ENCODE measurements at places on chromosomes 1 and 21.
A peak's percentile ranks its signal among the peaks of the same experiment; 100 is the strongest.

DNA sequence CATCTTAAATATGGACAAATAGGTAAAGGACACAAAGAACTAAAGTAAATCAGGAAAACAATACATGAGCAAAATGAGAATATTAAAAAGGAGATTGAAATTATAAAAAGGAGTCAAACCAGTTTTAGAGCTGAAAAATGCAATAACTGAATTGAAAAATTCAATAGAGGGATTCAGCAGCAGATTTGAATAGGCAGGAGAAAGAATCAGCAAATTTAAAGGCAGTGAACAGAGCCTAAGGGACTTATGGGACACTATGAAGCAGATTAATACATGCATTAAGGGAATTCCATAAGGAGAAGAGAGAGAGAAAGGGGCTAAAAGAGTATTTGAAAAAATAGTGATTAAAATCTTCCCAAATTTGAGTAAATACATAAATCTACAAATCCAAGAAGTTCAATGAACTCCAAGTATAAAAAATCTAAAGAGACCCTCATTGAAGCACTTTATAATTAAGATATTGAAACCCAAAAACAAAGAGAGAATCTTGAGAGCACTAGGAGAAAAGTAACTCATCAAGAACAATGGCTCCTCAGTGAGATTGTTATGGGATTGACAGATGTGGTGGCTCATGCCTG is 2.9 kb downstream of the CFAP107 start:
- DNase-seq: no peak

- DNase-seq: no peak
Observed at GRCh38 chr1:229420765-229421164, 13.1 kb downstream of the ACTA1 start.

GRCh38 chr1:21518774-21519455 is 9.7 kb downstream of the ALPL start:
- no peak for DNase-seq

GRCh38 chr1:179105393-179105792 is 23.5 kb downstream of the TOR3A start:
- DNase-seq: peak; percentile 31

GRCh38 chr1:85801520-85801919 is 93.3 kb upstream of the ZNHIT6 start:
- DNase-seq: no peak

- no peak for DNase-seq
Observed at GRCh38 chr21:30129246-30129645, 37.4 kb downstream of the CLDN17 start.

DNA sequence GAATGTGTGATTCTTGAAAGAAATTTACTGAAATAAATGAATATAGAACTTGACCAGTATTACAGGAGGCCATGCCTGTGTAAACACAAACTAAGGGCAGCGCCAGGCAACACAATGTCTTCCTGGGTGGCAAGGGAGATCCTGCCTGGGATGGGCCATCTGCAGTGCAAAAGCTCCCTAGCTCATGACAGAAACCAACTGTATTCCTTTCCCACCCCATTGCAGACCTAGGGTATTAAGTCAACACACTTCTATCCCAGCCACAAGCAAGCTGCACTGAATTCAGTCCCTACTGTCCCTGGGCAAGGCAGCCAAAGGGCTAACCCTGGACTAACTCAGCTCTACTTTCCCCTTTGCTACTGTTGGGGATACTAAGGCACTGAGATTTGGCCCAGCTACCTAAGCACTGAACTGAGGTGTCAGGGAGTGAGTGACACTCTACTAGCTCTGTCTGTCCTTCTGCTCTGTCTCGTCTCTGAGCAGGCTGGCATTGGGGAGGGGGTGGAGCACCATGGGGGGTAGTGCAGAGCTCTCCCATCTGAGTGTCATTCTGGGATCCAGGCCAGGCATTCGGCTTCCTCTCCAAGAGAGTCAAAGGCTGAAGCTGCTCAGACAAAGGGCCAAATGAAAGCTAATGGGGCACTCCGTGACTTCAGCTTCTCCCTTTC is 2.5 kb downstream of the INKA2 start:
- no peak for DNase-seq

- DNase-seq: no peak
Observed at GRCh38 chr1:36882536-36883285, 151.6 kb downstream of the GRIK3 start.

- DNase-seq: no peak
Observed at GRCh38 chr1:2802421-2802961, 998 bp upstream of the TTC34 start.

DNA sequence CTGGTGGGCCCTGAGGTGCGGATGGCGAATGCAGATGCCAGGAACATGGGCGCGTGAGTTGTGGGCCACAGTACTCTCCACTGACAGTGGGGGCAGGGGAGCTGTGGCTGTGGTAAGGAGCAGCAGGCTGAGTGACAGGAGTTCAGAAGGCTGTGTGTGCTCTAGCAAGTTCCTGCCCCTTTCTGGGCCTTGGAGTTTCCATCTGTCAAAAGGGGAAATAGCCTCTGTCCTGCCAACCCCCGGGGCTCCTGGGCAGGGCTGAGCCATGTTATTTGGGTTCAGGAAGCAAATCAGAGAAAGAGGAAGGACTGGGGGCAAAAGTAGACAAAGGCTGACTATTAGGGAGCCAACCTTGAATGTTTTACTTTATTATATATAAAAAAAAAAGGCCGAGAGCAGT is 19.5 kb upstream of the MFN2 start:
- peak; percentile 80 for DNase-seq

DNA sequence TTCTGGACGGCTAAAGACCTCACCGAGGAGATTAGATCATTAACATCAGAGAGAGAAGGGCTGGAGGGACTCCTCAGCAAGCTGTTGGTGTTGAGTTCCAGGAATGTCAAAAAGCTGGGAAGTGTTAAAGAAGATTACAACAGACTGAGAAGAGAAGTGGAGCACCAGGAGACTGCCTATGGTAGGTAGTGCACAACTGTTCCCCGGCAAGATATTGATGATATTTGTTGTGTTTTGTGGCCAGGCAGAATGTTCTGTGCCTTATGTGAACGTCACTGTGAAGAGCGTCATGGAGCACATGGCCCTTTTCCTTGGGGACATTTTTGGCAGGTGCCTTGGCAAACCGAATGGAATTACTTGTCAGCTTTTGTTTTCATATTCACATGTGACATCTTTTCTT is 191.7 kb downstream of the DISC1 start:
- no peak for DNase-seq

GRCh38 chr21:15614766-15615165 is 115.0 kb upstream of the USP25 start:
- no peak for DNase-seq

DNA sequence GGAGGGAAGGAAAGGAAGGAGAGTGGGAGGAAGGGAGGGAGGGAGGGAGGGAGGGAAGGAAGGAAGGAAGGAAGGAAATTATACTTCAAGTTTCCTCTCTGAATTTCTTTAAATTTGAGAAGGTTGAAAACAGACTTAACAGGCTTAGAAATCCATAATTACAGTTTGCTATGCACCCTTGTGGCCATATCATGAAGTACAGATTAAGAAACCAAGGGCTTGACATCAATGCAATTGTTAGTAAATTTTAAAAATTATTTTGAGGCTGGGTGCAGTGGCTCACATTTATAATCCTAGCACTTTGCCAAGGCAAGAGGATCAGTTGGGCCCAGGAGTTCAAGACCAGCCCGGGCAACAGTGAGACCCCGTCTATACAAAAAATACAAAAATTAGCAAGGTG is 14.4 kb downstream of the ANP32E start:
- peak; percentile 58 for DNase-seq

DNA sequence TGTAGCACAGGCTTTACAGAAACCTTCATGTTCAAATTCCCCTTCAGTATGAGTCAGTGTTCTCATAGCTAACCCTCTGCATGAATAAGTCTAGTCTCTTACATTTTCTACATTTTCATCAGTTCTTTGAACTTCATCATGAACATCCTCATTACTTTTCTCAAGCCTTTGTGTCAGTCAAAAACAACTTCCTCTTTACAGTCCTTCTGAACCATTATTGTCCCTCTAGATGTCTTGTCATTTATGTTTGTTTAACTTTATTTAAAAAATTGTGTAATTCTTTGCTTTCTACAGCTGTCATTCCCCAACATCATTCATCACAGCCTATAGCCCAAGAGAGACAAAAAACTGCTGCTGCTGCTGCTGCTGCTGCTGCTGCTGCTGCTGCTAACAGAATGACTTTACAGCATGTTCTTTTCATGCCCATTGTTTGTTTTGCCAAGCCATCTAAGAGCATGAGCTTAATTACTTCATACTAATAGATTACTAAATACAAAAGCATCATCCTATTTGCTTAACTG is 133.1 kb downstream of the LRRC40 start:
- DNase-seq: peak; percentile 37

DNA sequence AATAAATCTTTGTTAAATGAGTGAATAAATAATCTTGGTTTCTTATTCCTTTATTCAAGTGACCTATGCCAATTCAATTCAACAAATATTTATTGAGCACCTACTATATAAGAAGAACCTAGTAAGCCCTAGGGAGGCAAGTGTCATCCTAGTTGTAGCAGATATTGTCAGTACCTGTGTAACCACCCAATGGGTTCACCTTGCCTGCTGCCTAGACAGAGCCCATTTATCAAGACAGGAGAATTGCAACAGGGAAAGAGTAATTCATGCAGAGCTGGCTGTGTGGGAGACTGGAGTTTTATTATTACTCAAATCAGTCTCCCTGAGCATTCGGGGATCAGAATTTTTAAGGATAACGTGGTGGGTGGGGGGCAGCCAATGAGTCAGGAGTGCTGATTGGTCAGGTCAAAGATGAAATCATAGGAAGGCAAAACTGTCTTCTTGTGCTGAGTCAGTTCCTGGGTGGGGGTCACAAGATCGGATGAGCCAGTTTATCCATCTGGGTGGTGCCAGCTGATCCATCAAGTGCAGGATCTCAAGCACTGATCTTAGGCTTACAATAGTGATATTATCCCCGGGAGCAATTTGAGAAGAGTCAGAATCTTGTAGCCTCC is 53.8 kb upstream of the KCNA3 start:
- DNase-seq: no peak

GRCh38 chr1:230744382-230744781 is 2.8 kb upstream of the CAPN9 start:
- DNase-seq: no peak

- no peak for DNase-seq
Observed at GRCh38 chr1:14733048-14733778, 134.7 kb downstream of the KAZN start.

- DNase-seq: peak; percentile 86
Observed at GRCh38 chr1:228898582-228898992, 163.3 kb downstream of the RHOU start.

GRCh38 chr1:36532810-36533401 is 50.2 kb upstream of the CSF3R start:
- no peak for DNase-seq

GRCh38 chr21:35547946-35548774 is 499.1 kb upstream of the RUNX1 start:
- no peak for DNase-seq

GRCh38 chr1:22665752-22666151 is 12.7 kb downstream of the C1QB start:
- DNase-seq: no peak

- peak; percentile 76 for DNase-seq
Observed at GRCh38 chr1:198465201-198466144, 75.0 kb downstream of the ATP6V1G3 start.

DNA sequence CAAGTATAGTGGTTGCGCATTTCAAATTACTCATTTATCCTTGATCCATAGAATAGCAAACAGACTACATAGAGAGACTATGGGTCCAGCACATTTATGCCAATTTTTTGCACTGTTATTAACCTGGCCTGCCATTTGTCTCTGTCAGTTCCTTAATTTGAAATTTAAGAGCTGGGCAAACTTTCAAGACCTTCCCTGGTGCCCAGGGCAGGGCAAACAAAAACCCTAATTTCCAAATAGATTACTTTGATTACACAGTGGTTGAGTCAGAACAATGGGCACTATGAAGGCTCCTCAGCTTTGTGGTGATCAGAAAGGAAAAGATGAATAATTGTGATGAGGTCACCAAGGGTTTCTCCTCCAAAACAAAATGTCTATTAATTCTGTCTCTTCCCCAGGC is 80.6 kb downstream of the TNFSF18 start:
- DNase-seq: no peak

DNA sequence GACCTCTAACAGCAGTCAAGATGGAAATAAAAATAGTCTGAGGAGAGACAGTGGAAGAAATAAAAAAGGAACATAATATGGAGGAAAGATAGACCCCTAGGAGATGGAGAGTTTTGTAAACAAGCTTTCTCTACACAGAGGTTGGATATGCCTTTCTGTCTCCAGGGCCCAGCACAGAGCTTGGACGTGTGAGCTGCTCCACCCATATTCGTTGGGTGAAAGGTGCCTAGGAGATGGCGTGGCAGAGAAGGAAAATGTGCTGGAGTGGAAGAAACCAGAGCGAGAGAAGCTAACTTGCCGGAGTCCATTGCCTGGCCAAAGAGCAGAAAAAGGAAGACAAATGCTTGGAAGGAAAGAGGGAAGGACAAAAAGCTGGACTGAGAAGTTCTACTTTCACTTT is 78.3 kb upstream of the LMO4 start:
- no peak for DNase-seq

DNA sequence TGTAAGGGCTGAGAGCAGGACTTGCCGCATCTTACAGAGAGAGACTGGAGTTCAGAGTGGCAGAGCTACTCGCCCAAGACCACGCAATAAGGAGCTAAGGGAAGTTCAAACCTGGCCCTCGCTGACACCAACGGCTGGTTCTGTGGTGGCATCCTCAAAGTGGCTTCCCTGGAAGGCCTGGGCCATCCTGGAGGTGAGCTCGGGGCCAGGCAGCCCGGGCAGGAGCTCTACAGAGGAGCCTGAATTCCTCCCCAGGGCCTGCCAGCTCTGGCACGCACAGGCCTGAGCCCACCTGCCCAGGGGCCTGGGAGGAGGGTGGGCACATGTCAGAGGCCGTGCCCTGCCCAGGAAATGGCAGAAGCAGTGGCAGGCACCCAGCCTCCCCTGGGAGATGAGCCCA is 68.6 kb downstream of the MEGF6 start:
- DNase-seq: no peak

- no peak for DNase-seq
Observed at GRCh38 chr21:28714777-28715464, 277.8 kb downstream of the LTN1 start.

GRCh38 chr1:109725510-109725909 is 13.5 kb downstream of the GSTM5 start:
- DNase-seq: no peak

DNA sequence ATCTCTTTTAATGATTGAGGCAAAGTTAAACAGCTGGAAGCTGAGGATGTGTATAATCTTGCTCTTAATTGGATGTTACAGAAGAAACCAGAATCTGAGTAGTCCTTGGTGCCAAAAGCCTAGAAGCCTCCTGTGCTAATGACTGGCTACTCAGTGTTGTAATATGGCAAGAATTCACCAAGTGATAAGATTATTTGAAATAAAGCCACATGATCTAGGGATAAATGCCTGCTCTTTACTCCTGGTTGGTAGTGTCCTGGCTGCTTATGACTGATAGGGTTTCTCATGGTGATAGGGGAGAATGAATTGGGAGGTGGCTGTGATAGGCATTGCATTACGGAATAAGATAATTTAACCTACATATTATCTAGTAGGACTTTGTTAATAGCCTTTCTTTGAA is 13.6 kb upstream of the MAB21L3 start:
- DNase-seq: no peak

- no peak for DNase-seq
Observed at GRCh38 chr1:110243574-110243973, 33.5 kb downstream of the KCNC4 start.

Measured in Kasumi-1 (cell line).